Stimulated activated CD8-positive, alpha-beta memory T cell treated with anti-CD3 and anti-CD28 coated beads, Interleukin-2, amount 100 ng/mL, for 1 hour (primary cell): ENCODE measurements at places on chromosomes 1 and 21.

DNA sequence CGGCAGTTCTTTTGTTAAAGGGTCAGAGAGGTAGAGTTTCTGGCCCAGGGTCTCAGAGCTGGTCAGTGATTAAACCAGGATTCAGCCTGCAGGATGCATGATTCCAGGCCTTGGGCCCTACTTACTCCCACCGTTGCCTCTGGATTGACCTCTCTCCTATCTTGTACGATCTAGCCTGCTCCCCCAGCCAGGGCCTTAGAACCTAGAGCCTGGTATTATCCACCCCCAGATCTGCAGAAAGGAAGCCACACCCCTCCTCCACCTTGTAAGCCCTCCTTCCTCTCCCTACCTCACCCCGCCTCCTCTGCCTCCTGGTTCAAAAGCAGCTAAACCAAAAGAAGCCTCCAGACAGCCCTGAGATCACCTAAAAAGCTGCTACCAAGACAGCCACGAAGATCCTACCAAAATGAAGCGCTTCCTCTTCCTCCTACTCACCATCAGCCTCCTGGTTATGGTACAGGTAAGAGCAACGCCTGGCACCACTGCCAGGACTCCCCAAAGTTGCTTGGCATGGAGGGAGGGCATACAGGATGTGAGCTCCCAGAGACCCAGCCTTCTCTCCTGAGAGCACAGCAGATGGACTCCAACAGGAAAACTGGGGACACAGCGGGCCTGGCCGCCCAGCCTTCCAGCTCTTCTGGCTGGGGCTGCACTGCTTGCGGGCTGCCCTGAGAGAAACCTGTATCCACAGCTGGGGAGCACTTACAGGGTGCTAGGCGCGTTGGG, at the start of gene CD52:
TSS of gene CD52 (plus strand) at position 347 of the 726 bp plus-strand sequence. CDS start at position 407, 60 bp downstream.
- peak; percentile 49 for DNase-seq

- no peak for DNase-seq
These were observed 410.6 kb upstream of the VAMP3 start for GRCh38 chr1:7360526-7360925.

GRCh38 chr1:153476491-153477093, 16.1 kb upstream of the S100A7 start:
- no peak for DNase-seq

DNA sequence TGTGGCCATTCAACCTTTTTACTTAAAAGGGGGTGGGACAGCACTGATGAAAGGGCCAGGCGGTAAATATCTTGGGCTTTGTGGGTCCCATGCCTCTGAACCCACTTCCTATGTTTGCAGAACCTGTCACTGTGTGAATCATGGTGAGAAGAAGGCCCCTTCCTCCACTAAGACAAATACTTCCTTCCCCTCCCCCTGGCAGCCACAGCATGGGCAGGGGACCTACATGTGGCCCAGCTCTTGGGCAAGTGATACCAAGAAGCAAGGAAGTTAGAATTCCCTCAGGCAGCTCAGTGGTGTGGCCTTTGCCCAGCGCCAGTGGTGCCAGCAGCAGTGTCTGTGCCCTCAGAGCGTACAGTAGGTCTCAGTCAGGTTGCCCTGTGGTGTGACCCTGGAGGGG, 168.6 kb downstream of the TRIM33 start:
- peak; percentile 13 for DNase-seq

GRCh38 chr1:227314014-227314848, 4.1 kb downstream of the CDC42BPA start:
- no peak for DNase-seq

DNA sequence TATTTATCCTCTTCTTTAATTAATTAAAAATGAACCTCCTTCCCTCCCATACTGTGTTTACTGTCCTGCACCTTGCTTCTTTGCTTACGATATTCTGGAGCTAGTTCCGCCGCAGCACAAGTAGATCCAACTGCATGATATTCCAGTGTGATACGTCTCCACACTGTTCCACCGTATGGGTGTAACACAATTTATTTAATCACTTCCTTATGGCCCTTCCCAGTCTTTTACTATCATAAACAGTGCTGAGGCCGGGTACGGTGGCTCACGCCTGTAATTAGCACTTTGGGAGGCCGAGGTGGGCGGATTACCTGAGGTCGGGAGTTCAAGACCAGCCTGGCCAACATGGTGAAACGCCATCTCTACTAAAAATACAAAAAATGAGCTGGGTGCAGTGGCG, 25.7 kb downstream of the CNST start:
- no peak for DNase-seq

DNA sequence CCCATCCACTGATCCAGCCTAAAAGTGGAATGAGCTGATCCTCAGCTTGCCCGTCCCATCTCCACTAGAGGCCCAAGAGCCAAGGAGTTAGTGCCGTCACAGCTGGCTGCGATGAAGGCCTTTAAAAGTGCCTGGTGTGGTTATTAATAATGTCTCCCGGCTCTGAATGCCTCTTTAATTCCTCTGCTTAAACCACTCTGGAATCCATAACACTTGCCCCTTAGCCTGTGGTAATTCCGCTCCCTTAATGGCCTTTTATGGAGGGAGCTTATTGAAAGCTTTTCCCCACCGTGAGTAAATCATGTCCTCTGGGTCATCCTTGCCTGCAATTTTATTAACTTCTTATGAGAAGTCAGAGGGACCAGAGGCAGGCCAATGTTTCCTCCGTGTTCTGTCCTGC, 55.4 kb downstream of the UBIAD1 start:
- DNase-seq = no peak

- no peak for DNase-seq
These were observed 4.1 kb downstream of the SNX27 start for GRCh38 chr1:151615711-151616504.

DNA sequence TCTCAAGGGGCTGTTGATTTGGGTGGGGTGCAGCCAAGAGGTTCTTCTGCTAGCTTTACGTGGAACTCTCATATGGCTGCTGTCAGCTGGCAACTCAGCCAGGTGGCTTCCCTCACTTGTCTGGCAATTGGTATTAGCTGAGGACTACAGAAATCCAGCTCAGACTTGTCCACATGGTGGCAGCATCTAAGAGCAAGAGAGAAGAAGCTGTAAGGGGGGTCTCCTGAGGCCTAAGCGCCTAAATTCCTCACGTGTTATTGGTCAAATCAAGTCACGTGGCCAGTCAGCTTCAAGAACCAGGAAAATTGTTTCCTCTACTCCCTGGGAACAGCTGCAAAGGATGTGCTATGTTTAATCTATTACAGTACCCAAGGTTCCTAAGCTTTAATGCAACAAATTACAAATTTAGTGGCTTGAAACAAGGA, 4.2 kb upstream of the DYRK3 start:
- DNase-seq = no peak

DNA sequence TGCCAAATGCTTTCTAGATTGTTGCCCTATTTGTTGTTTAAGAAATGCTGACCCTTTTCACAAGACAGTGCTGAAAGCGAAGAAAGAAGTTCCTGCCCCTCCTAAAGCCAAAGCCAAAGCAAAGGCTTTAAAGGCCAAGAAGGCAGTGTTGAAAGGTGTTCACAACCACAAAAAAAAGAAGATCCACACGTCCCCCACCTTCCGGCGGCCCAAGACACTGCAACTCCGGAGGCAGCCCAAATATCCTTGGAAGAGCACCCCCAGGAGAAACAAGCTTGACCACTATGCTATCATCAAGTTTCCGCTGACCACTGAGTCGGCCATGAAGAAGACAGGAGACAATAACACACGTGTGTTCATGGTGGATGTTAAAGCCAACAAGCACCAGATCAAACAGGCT, 55.7 kb downstream of the PSMG1 start:
- no peak for DNase-seq

DNA sequence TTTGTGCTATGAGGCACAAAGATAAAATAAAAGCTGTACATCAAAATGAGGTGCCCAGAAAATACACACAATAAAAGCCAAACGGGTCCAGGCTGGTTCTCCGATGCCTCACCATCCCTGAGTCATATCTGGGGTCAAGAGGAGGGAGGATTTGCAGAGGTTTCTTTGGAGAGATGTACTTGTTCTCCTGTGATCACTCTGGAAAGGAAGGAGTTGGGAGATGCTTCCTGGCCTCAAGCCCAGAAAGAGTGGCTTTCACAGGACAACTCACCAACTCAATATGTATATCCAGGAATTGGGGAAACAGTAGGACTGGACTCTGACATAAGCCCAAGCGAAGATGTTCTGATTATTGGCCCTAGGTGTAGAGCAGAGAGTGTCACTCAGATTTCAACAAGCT, 51.9 kb downstream of the DIPK1A start:
- no peak for DNase-seq

GRCh38 chr1:111272081-111272480, 18.6 kb upstream of the CHIA start:
- DNase-seq = no peak

DNA sequence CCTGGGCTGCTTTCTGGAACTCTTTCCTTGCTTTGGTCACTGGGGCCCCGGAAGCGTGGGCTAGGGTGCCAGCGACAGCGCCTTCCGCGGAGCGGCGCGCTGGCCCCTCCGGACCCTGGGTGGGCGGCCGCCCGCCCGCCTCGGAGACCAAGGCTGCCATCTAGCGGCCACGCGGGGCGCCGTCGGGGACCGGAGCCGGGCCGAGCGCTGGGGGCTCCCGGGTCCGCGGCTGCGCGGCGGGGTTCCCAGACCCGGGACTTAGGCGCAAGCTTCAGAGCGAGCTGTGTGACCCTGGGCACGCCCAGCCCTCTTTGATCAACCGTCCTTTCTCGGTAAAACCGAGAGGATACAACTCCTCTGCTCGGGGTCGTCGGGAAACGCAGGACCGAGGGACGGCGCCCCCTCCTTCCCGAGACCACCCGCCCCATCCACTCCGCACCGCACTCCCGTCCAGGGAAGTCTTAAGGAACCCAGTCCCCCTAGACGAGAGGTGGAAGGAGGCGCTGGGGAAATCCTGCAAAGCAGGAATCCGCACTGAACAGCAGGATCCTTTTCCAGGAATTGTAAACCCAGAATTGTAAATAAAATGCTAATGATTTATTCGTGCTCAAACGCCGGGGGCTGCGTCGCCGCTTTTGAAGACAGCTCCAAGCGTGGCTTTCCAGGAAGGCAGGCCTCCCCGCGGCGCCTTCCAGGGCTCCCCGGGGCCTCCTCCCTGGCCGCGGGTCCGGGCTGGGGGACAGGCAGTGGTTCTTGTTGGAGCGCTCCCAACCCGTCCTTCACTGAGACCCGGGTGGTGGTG, 41.2 kb downstream of the RRAGC start:
- DNase-seq = peak; percentile 14

GRCh38 chr1:201096977-201097856, 15.0 kb downstream of the CACNA1S start:
- no peak for DNase-seq

- DNase-seq = no peak
These were observed 115.7 kb downstream of the RGL1 start for GRCh38 chr1:183920651-183921050.

DNA sequence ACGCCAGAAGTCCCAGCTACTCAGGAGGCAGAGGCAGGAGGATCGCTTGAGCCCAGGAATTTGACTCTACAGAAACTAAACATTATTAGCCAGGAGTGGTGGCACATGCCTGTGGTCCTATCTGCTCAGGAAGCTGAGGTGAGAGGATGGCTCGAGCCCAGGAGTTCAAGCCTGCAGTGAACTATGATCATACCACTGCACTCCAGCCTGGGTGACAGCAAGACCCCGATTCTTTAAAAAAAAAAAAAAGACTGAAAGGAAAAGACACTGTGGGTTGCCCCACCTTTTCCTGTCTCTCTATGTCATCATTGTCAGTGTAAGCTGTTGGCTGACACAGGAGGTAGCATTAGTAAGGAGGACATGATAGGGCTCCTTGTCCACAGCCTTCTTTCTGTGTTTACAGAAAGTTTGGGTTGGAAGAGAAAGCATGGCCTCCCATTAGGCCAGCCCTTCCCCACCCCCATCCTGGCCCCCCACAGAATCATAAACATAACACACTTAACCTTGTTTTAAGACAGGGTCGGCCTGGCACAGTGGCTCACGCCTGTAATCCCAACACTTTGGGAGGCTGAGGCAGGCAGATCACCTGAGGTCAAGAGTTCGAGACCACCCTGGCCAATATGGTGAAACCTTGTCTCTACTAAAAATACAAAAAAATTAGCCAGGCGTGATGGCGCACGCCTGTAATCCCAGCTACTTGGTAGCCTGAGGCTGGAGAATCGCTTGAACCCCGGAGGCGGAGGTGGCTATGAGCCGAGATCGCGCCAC, 20.6 kb upstream of the RCAN3 start:
- no peak for DNase-seq

DNA sequence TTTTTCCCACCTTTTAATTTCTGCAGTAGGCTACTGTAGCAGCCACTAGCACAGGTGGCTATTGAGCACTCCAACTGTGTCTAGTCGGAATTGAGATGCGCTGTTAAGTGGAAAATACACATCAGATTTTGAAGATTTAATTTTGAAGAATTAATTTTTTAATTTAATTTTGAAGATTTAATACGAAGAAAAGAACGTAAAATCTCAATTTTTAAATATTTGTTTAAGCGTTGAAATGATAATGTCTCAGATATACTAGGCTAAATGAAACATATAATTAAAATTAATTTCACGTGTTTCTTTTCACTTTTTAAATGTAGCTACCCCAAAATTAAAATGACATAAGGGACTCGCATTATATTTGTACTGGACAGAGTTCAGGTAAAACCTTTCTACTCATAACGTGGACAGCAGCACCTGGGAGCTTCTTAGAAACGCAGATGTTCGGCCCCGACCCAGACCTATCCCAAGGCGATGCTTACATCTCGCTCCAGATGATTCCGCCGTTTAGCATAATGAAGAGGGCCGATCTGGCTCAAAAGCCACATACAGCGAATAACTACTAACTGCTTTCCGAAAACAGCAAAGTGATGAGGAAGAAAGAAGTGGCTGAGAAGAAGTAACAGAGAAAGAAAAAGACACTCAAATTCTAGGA, 717 bp downstream of the CRYZL1 start:
- no peak for DNase-seq

GRCh38 chr1:215132156-215132555, 49.6 kb downstream of the KCNK2 start:
- DNase-seq = no peak

- no peak for DNase-seq
These were observed 232.3 kb downstream of the GPR52 start for GRCh38 chr1:174680101-174680500.

DNA sequence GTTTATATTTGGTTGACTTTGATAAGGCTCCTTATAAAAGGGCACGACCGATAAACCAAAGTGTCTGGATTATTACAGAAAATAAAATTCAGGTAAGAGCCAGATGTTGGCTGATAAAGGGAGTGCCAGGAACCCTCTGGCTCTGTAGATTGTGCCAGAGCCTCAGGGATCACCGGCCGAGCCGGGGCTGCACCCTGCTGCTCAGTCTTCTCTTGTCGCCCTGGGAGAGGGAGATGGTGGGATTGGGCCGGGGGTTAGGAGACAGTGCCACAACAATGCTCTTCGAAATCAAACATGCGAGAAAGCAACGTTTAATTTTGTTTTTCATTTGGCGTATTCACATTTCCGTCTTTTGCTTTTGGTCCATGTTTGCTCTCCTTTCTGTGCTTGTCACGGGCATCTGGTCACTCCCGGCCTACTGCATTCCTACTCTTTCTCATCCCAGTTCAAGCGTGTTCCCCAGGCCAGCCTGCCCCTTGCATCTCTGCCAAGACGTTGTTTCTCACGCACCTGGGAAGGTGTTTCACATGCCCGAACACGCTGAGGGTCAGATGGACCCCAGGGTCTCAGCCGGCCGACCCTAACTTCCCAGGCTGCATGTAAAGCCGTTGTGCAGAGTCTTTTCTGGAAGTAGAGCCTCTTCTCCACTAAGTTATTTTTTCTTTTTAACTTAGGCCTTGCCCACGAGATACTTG, 18.8 kb upstream of the C2CD2 start:
- no peak for DNase-seq
